ENCODE measurements at places on chromosomes 5 and 9.

GRCh38 chr9:87111010-87111409 lies 163.7 kb upstream of the GAS1 start:
- no peak for DNase-seq

GRCh38 chr5:141040771-141041426 lies 10.3 kb upstream of the PCDHB1 start:
- peak; percentile 13 for DNase-seq

DNA sequence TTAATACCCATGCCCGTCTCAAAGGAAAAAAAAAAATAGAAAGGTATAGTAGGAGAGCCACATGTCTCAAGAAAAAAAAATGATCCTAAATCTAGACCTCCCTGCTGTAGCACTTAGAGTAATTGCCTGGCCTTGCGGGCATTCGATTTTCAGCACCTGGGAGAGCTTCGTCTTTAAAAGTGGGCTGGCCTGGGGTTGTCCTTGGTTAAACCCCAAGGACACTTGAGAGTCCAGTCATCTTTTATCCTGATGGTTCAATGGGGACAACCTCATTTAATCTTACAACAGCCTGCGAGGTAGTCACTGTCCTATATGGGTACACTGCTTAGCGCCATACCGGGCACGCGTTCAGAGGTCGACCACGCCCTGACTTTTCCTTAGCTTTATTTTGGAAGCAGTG lies 60.1 kb downstream of the MAT2B start:
- no peak for DNase-seq

DNA sequence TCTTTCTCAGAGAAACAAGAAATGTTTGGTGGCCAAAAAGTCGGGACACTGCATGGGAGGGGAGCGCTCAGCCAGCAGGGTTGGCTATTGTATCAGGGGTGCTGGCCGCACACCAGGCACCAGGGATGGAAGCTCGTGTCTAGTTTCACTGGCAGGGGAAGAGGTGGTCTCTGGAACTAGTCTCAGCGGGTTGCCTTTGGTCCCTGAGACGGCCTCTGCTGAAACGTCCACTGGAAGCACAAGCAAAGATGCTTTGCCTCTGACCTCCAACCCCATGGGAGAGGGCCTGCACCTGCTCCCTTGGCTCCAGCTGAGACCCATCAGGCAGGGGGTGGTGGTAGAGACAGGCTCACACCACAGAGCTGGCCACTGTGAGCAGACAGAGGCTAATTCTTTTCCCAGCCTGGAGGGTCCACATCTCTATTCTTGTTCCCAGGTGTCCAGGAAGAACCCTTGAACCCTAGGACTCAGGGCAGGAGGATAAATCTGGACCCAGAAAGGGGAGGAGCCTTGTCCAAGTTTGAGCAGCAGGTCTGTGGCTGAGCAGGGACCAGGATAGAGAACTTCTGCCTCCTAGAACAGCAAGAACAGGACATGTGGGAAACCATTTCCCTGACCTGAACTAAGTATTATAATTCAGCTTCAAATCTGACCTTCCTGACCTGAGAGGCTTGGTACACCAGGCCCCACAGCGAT lies 102.6 kb downstream of the RGS3 start:
- DNase-seq = no peak

GRCh38 chr5:9545136-9545991 lies 511 bp downstream of the SEMA5A start:
- DNase-seq = no peak

DNA sequence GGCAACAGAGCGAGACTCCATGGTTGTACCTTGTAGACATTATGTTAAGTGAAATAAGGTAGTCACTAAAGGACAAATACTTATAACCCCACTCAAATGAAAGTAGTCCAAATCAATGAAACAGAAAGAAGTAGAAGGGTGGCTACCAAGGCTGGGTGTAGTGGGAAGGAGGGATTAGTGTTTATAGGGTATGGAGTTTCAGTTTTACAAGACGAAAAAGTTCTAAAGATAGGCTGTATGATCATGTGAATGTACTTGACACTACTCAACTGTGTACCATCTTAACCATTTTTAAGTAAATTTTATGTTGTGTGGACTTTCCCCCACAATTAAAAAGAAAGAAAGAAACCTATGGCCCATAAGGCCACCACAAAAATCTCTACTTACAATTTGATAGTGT lies 32.2 kb downstream of the ALDH7A1 start:
- no peak for DNase-seq

GRCh38 chr5:82105457-82105856 lies 133.6 kb downstream of the ATG10 start:
- no peak for DNase-seq

GRCh38 chr5:138789771-138790242 lies 36.6 kb downstream of the CTNNA1 start:
- DNase-seq = no peak

DNA sequence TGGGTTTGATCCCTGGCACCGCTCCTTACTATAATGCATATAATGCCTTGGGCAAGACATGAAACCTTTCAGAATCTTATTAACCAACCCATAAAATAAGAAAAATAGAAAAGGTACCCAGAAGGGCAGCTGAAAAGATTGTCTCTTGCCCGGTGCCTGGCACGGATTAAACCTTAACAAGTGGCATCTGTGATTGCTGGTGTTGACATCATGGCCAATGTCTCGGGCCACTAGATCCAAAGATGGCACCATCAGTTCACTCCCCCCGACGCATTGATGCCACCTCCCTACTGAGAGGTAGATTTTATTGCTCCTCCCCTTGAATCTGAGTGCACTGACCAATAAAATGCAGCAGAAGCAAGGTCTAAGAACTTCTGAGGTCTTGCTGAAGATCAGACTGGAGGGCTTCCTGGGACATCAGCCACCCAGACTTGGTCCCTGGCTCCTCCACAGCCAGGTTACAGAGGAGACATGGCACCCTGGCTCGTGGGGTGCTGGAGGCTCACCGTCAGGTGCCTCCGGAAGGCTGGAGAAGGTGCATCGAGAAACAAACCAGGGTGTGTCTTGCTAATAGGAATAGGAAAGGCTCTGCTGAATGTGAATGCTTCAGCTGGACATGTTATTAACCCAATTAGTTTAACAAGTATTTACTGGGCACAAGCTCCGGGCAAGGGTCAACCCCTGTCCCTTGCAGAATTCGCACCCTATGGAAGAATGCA lies 80.0 kb upstream of the COL5A1 start:
- DNase-seq = no peak

GRCh38 chr9:132242621-132243155 lies 80.8 kb downstream of the NTNG2 start:
- no peak for DNase-seq

DNA sequence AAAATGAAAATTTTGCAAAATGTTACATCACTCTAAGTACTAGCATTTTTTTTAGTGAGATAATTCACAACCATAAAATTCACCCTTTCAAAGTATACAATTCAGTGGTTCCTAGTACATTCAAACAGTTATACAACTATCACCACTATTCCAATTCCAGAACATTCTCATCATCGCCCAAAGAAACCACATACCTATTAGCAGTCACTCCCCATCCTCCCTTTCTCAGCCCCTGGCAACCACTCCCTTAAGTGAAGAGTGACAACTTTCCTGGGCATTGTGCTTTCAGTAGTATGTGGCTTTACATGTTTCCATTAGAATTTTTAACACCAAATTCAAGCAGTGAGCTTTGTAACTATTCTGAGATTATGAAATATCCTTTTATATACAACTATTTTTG lies 81.4 kb downstream of the RASEF start:
- no peak for DNase-seq

- DNase-seq = no peak
Observed at GRCh38 chr5:81269751-81270393, 31.5 kb upstream of the ZCCHC9 start.

GRCh38 chr9:114779352-114779845 lies 26.4 kb downstream of the TNFSF15 start:
- no peak for DNase-seq

GRCh38 chr5:58273711-58274110 lies 186.2 kb downstream of the PLK2 start:
- no peak for DNase-seq

GRCh38 chr9:94720846-94721549 lies 5.5 kb upstream of the AOPEP start:
- no peak for DNase-seq

DNA sequence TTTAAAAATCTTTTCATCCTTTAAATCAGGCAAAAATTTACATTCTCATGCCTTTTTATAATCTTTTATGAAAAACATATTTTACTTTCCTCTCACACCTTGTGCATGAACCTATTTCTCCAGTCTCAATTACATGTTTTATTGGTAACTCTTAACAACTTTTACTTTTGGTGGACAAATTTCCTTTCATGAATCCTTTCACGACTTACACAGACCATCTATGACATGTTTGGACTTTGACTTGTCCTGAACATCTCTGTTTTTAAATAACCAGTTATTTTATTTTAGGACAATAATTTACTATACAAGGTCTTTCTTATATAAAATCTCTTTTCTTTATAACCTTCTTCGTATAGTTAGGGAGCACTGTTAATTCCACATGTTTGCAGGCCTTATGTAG lies 26.5 kb upstream of the MTMR12 start:
- no peak for DNase-seq

DNA sequence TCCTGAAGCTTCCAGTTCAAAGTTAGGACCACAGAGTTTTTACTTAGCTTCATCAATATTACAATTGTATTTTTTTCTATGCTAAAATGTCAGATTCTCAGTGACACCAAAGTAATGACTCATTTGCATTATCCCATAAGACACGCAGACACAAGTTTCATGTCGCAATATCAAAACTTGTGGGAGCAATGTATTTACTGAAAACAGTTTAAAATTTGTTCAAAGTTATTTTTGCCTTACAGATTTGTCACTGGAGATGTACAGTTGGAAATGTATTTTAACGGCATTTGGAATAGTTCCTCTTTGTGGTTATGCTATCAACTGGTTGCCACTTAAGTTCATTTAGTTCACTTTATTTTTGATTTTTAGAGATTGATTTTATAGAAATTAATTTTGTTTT lies 36.2 kb upstream of the DAP start:
- no peak for DNase-seq

DNA sequence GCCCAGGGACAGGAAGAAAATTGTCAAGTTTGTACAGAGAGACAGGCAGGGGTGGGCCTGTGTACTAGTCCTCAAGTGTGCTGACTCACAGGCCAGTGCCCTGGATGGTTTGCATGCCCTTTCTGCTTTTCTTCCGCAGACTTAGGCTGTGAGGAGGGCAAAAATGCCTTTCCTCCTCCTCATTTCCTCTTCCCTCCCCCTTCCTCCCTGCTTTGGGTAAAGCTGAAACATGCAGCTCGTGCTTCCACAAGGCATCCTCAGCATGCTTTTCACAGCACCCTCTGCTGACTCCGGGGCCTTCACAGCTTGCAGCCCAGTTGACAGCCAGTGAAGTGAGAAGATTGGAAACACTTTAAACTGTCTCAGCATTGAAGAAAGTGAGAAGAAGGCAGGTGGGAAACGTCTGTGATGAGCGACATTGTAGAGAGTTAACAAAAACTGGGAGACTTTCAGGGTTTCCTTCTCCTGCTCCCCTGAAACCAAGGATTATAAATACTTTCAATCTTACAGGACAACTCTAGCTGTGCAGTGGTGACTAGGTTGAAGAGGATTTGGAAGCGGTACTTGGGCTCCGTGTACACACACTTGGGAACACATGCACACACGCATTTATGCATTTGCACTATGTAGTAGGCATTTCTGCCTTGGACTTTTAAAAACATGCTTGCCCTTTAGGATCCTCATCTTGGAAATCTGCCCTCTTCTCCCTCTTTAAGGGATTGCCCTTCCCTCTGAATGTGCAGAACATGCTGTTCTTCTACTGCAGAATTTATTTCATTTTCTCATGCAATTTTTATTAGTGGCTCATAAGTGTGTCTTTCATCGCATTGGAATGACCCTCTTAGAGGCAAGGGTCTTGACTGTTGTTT lies 138.8 kb downstream of the GRIA1 start:
- no peak for DNase-seq

DNA sequence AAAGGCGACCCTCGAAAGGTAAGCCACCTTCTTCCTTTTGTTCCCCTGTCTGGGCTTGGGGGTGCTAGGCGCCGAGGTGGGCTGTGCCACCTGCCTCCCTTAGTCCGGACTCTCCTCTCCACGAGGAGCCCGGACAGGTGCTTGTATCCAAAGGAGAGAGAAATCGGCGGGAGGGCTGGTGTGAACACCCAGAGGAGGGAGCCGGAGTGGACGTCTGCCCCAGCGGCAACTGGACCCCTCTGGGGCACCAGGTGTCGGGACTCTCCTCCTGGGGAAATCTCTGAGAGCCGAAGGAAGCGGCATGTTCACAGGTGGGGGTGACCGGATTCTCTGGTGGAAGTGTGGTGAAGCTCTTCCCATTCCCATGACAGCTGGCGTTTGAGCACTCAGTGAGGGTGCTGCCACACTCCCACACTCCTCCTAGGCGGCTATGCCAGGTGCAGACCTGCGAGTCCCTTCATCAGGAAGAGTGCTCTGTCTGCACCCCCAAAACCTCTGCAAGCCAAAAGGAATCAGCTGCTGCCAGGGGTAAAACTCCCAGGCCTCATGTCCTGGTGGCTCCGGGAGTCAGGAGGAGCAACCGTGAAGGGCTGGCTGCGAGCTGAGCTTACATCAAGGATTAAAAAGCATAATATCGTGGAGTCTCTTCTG lies 921 bp downstream of the KCNIP1 start:
- DNase-seq = no peak

DNA sequence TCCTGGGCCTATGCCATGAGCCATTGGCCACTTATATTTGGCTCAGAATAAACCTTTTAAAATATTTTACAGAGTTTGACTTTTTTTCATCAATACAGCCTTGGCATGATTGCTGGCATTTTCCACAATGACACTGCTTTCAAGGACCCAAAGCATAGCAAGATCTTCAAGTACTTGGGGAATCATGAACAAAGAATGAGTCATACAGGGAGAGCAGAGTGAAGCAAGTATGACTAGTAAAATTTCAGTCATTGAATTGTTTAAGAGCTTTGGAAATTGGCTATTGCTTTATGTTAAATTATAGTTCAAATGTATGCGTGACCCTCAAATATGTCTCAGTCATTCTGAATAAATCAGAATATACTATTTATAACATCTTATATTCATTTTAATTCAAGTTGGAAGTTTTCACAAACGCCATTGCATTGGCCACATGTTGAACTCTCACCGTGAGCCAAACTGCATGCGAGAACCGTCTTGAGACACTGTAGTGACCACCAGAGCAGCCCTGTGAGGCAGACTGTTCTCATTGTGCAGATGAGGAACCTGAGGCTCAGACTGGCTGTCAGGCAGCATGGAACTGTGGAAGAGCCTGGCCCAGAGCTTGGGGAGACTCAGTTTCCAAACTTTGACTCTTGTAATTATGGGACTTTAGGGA lies 52.9 kb downstream of the GDNF start:
- no peak for DNase-seq

DNA sequence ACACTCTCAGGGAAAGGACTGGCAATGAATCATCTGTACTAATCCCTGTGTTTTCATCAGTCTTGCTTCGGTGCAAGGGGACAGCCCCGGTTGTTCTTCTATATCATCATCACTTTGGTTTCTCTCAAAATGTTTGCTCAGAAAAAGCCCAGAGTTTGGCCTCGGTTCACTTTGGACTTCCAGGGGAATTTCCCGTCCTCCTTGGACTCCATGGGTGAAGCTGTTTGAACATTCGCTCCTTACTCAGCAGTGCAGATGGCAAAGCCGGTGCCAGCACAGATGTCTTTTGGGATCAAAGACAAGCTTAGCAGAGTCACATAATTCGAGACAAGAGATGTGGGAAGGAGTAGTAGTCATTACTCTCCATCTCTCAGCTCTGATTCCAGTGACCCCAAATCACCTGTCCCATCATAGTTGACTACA lies 69.8 kb upstream of the TNFSF8 start:
- DNase-seq = no peak

GRCh38 chr9:133320421-133320881 lies 15.5 kb downstream of the SURF6 start:
- no peak for DNase-seq

Measured in activated CD4-positive, CD25-positive, alpha-beta regulatory T cell (primary cell).